Left ventricle myocardium superior (tissue), 1 donor: ENCODE measurements at places on chromosomes 7 and 10.

DNA sequence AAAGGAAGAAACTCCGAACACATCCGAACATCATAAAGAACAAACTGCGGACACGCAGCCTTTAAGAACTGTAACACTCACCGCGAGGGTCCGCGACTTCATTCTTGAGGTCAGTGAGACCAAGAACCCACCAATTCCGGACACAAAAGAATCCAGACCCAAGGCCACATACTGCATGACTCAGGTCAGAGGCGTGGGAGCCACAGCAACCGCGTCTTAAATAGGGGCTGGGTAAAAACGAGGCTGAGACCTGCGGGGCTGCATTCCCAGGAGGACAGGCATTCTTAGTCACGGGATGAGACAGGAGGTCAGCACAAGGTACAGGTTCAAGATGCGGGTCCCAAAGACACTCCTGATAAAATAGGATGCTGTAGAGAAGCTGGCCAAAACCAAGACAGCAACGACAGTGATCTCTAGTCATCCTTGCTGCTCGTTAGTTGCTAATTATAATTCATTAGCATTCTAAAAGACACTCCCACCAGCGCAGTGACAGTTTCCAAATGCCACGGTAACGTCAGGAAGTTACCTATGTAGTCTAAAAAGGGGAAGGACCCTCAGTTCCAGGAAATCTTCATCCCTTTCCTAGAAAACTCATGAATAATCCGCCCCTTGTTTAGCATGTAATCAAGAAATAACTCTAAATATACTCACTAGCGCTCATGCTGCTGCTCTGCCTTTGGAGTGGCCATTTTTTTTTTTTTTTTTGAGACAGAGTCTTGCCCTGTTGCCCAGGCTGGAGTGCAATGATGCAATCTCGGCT is 19.3 kb downstream of the AP5Z1 start:
- peak; percentile 28 for DNase-seq

DNA sequence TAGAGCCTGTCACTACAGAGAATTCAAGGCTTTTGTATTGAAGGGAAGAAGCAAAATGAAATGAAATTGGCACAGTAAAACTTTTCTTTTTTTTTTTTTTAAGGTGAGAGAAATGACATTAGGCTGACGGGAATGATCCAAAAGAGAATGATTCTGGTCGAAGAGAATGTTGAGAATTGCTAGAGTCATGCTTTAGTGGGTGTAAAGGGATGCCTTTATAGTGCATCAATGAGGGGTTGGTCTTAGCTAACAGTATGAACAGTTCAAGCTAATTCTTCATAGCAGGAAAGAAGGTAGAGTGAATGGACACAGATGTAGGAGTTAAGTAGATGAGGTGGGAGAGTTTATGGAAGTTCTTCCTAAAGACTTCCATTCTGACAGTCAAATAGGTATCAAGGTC is 32.3 kb upstream of the LSM8 start:
- no peak for DNase-seq

DNA sequence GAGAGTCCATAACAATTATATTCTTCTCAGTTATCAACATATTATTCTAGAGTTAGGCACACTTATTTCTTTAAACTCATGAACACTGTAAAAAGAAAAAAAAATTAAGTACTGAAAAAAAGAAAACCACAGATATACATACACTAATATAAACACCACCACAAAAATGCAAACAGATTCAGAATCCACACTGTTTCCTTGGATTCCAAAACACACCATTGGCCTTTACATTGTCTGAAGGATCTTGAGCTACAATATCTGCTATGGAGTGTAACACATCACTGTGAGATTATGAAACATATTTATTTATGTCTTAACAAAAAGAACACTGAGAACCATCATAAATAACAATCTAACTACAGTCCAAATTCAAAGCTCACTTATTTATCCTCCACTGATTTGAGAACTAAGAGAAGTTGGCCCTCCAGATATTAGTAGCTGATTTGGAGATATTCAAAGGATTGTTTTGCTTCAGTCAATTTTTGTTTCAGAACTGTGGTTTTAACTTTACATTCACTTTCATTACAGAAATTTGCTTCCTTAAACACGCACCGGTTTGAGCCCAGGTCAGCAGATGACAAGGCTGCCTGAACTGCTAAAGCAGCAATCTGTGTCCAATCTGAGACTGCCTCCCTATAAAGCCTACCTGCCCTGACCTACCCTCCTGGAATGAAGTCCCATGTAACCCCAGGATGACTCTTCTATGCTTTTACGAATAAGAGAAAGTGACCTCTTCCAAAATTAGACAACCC is 47.0 kb upstream of the CDK1 start:
- no peak for DNase-seq

GRCh38 chr10:131083915-131084790 is 227.4 kb downstream of the TCERG1L start:
- no peak for DNase-seq

- DNase-seq = no peak
Measured at GRCh38 chr10:125080984-125081383, 79.4 kb downstream of the CTBP2 start.

DNA sequence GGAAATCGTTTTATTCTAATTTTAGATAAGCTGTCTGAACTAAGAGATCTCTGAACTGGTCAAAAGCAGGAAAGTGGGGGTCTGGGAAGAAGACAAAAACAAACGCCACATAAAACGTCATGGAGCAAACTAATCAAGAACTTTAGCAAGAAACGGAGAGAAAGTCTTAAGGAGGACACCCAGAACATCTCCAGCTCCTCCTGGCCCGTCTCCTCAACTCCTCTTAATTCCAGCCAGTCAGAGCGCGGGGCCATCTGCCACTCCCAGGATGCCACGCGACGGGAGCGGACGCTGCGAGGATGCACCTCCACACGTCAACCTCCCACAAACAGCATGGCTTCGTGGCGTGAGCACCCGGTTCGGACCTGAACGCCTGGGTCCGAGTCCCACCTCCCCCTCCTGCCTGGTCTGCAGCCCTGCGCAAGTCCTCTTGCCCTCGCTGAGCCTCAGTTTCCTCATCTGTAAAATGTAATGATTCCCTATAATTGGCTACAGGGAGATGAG is 598 bp downstream of the MMS19 start:
- peak; percentile 88 for DNase-seq

DNA sequence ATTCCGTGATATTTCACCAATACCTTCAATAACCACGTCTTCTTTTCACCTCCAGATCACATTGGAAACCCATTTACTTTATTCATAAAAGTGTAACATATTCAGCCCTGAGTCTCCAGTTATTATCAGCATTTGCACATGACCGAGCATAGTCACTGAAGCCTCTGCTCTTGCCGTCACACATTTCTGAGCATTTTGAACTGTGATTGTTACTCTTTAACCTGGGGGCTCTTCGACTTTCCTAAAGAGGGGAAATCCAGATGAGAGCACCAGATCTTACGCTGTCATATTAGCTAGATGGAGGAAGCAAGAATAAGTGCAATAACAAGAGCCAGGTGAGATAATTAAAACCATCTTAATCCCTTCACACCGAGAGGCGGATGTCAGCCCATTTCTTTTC is 260.0 kb upstream of the NRP1 start:
- DNase-seq = no peak
